ENCODE measurements at places on chromosomes 7 and 10. TPM values are rescaled to one million over a fixed set of nuclear protein-coding genes. Genes with fewer than 3 reads are reported as not detected.
A peak's percentile ranks its signal among the peaks of the same experiment; 100 is the strongest.

ASAH2 gene
- total RNA-seq, result 0.31 TPM

DNA sequence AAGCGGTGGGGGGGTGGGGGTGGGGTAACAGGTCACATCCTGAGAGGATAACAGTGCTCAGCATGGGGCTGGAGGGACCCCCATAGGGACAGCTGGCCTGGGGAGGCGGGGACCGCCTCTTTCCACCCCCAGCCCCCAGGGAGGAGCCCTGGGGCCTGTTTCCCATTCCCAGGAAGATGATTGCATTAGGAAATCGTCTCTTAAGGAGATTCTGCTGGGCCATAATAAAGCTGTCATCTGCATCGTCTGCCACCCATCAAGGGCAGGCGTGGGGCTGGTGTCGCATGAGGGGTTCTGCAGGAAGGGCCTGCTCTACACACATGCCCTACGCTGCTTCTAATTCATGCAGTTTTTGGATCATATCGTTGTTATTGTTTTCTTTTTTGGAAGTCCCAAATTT, 17.2 kb downstream of the RET start:
- DNase-seq, result no peak

DNA sequence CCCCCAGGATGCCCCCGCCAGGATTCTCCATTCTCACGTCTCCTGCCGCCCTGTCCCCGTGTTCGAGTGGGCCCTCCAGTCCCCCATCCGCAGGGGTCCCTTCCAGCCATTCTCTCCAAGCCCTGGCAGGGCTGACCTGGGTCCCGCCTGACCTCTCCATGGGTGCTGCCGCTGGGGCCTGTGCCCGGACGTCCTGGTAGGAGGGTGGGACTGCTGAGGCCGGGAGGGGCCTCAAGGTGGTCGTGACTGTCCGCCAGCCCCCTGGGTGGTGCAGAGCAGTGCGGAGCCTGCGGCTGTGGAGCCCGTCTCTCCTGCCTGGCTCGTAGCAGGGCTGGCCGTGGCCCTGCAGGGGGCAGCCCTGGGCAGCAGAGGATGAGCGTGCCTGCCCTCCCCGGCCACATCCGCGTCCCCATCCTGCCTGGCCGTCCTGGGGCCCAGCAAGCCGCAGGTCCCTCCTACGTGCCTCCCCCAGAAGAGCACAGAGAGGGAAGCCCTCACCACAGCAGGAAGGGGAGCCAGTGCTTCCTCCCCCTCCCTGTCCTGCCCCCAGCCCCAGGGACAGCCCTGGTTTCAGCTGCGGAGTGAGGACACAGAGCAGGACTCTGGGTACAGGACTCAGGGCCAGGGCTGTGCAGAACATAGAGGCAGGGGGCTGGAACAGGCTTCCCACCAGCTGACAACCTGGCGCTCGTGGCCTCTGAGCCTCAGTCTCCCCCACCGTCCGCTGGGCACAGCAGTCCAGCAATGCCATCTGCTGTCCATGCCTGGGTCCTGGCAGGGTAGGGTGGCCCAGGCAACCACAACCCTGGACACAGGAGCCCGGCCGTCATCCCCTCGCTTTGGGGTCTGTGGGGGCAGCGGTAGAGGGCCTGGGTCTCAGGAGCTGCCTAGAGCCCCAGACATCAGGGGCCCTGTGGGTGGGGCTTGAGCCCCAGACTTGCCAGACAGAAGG, 1.5 kb upstream of the GRIFIN start:
- peak; percentile 91 for DNase-seq

GRCh38 chr7:4080954-4081353, 601.1 kb upstream of the FOXK1 start:
- no peak for DNase-seq

GRCh38 chr7:69908454-69908853, 310.2 kb downstream of the AUTS2 start:
- DNase-seq, result no peak

- DNase-seq, result no peak
These were observed 142.3 kb downstream of the NRP1 start for GRCh38 chr10:33192190-33192589.

ZNF22 gene
- total RNA-seq, result 18.0 TPM

MSMB gene
- total RNA-seq, result not detected

- no peak for DNase-seq
These were observed 155.3 kb upstream of the ZMIZ1 start for GRCh38 chr10:78913219-78914059.

GRCh38 chr10:63266391-63267316, 133.5 kb downstream of the NRBF2 start:
- DNase-seq, result no peak

DNA sequence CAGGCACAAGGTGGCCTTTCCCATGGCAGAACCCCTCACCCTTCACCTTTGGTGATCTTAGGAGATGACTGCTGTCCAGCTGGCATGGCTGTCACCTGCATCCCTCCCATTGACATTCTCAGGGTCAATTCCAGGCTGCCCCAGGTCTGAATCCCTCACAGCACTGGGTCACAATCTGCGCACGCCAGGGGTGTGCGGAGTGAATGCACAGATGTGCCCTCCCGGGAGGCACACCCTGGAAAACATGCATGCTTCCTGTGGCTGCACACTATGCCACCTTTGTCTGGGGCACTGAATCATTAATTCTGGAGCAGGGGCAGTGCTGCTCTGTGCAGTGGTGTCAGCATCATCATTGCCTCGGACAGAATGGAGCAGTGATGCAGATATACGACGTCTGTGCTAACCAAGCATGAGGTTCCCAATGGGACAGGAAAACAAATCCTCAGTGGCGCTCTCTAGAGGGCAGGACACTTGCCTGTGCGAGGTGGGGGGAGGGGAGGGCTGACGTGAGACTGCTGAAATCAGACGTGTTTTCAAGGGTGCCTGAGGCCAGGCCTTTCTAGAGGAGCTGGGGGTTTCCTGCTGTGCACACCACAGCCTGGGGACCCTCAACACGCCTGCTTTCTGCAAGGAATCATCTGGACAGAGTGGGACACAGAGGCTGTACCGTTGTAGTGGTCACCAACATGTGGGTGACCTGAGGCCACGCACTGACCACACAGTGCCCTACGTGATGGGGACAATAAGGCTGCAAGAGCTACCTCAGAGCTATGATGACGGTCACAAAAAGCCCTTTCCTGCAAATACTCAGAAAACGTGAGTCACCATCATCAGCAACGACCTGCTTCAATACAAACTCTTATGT, 77.9 kb downstream of the HIPK2 start:
- no peak for DNase-seq

IL6 gene
- 6.7 TPM for total RNA-seq

DNA sequence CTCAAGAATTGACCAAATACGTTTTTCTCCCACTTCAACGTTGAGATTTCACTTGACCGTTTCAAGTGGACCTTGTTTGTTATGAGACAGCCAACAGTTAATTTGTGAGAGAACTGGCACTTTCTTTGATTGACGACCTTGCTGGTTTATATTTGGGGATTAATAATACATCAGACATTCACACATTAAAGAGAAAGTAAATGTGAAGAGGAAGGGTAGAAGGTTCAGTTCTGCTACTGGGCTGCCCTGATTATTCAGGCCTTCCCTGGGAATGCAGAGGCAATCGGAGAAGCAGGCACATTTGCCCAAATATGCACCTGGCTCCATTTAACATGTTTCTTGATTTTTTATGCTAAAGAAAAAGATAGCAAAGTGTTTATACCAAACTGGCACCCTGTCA, 114.1 kb downstream of the POU6F2 start:
- DNase-seq, result no peak

IRF5 gene
- 2.6 TPM for total RNA-seq

- no peak for DNase-seq
These were observed 113.4 kb upstream of the NPSR1 start for GRCh38 chr7:34544621-34545020.

DNA sequence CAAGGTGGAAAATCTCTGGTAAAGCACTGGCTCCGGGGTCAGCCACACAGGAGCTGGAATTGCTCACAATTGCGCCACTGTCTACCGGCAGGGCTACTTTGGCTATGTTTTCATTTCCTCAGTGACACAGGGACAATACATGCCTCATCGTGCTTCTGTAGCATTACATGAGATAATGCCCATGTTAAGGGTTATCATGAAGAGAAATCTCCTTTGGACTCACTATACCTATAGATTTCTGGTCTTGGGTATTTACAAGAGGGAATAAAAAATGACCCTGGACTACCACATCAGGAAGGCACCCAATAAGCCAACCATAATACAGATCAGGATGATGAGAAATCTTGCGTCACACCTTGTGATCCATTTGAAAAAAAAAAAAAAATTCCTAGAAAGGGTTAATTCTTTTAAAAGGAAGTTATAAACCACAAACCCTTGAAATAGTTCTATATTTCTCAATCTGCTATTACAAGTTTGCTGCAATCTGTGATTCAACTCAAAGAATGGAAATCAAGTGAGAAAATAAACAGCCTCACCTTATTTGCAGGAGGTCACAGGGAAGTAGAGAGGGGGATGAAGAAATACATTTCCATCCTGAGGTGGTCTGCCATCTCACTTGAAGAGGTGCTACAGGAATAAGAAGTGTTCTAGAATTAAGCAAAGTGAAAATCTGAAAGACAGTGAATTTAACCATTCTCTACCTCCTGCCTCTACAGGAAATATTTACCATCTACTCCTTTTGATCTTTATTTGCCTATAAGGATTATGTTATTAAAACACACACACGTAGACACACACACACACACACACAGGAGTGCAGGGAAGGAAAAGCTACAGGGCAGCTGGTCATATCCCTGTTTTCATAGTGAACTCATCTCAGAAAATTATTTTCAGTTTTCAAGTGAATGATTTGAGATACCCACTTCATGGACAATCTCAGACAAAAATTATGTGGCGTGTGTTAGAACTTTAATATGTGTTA, 231.3 kb upstream of the CELF2 start:
- DNase-seq, result peak; percentile 6

- DNase-seq, result no peak
These were observed 10.3 kb downstream of the SEC31B start for GRCh38 chr10:100509241-100509840.

- DNase-seq, result peak; percentile 25
These were observed 25.1 kb upstream of the DDIT4 start for GRCh38 chr10:72248468-72249151.

All from H4 (cell line).